ENCODE measurements at places on chromosomes 13 and 19.

DNA sequence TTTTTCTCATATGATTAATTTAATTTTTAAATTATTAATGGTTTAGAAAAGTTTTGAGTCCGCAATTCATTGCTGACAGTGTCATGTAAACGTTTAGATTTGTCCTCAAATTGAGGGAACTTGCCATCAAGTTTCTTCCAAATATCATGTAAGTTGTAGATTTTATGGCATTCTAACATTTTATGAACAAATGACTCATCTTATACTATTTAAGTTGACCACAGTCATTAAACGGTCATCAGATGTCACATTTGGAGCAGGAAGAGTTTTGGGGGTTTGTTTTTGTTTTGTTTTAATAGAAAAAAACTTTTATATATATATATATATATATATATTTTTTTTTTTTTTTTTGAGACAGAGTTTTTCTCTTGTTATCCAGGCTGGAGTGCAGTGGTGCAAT is 4.3 kb downstream of the ZNF114 start:
- DNase-seq, result no peak

- DNase-seq, result peak; percentile 71
Measured at GRCh38 chr13:114065141-114065925, 67.1 kb downstream of the RASA3 start.

DNA sequence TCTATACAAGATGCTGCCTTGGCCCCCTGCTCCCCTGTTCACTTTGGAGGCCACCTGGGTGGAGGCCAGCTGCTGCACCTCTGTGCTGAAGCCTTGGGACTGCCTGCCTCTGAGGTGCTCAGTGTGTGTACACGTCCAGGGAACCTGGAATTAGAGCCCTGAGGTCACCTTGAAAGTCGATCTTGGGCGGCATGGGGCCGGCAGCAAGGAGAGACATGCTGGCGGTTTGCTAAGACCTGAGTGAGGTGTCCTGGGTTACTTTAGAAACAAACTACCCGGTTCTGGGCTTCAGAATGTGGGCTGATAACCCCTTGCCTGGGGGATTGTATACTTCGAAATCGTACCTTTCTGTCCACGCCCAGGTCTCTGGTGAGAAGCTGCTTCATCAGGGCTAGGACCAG is 25.5 kb downstream of the TSSK6 start:
- DNase-seq, result no peak

- no peak for DNase-seq
Measured at GRCh38 chr19:5642204-5642603, 19.3 kb downstream of the SAFB start.

DNA sequence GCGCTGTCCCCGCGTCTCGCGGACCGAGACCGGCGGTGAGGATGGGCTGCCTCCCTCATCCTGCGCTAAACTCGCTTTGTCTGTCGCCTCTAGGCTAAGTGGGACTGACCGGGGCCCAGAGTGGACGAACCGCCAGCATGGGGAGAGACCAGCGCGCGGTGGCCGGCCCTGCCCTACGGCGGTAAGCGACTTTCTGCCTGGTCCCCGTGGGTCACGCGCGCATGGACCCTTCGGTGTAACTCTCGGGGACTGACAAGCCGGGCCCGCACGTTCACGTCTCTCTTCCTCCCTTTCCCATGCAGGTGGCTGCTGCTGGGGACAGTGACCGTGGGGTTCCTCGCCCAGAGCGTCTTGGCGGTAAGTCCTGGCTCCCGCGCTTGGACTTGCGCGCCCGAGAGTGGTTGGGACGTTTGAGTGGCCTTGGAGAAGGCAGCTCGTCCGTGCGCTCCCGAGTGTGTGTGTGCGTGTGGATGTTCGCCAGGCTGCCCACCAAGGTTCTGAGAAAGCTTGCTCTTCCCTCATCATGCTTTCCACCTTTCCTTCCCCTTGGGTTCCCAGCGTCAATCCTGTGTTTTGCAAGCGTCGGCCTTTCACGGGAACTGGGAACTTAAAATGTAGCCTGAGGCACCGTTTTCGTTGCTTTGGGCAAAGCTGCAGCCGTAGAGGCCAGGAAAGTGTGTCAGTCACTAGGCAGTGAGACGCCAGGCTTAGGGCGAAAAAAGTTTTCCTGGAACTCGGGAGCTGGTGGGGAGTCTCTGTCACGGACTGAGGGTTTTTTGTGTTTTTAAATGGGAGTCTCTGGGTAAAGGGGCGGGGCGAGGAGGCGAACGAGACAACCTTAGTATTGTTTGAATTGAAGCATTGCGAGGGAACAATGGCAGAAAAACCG is 927 bp downstream of the COL4A2 start:
- no peak for DNase-seq

- DNase-seq, result no peak
Measured at GRCh38 chr19:29411113-29411581, 114.6 kb upstream of the VSTM2B start.

DNA sequence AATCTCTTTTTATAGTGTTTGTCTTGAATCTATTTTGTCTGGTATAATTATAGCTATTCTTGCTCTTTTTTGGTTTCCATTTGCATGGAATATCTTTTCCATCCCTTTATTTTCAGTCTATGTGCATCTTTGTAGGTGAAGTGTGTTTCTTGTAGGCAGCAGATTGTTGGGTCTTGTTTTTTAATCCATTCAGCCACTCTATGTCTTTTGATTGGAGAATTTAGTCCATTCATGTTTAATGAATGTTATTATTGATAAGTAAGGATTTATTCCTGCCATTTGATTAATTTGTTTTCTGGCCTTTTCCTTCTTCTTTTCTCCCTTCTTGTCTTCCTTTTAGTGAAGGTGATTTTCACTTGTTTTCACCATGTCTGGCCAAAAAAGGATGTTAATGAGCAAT is 11.7 kb upstream of the ZDHHC20 start:
- no peak for DNase-seq

GRCh38 chr19:55467236-55468053 is 2.9 kb upstream of the C19orf85 start:
- DNase-seq, result no peak

- no peak for DNase-seq
Measured at GRCh38 chr19:28868836-28869235, 344.1 kb downstream of the UQCRFS1 start.

DNA sequence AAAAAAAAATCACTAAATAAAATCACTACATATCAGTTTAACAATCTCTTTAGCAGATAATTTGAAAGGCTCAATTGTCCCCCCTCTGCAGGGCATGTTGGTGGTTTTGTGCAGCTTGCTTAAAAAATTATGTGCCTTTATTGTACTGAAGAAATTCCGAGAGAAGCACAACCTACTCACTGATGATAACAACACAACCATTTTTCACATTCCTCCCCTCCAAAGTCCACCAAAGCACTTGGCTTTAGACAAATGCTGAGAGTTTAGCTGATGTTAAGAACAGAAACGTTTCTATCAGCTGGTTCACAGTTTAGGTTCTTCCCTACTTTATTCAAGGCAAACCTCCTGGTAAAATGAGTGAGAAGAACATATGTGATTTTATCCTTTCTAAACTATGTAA is 923 bp downstream of the DOCK9 start:
- no peak for DNase-seq

DNA sequence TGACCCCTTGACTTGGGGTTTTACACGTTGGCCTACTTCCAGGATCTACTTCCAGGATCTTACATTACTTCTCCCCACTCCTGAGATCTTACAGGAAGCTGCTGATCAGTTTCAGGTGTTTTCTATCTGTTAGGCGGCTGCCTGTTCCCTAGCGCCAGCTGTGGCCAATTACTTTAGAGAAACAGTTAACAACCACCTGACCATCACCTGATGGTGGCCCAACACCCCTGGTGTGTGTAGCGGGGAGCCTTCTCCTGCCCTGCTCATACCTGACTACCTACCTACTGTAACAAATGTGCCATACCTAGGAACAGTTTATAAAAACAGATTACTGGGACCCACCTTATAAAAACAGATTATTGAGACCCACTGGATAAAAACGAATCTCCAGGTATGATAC is 2.8 kb upstream of the POP4 start:
- DNase-seq, result no peak

GRCh38 chr13:77230560-77230959 is 96.3 kb downstream of the MYCBP2 start:
- DNase-seq, result no peak

DNA sequence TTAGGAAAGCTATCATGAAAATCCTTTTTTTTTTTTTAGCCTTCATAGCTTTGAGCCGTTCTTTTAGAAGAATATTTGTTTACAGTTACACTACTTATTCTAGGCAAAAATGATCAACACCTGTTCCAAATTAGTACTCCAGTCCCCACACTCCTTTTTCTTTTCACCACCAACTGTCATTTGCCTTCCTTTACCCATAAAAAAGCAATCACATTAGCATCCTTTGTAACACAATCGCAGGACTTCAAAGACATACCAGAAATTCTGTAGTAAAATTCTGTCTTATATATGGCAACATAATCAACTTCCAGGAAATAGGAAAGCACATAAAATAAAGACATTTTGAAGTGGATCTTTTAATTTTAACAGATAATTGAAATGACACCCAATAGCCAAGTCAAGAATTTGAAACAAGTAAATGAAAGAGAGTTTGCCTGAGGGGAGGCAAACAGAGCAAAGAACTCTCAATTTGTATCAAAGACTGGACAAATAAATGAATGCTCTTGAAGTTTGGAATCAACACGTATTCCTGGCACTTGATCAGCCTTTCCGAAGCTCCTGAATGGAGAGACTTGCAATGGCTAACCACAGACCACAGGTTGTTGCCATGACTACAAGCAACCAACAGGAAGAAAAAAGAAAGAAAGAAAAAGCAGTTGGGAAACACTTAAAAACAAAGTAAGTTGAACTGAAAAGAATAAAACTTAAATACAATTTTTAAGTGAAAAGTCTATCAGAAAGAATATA is 206.8 kb downstream of the PCDH9 start:
- DNase-seq, result no peak

DNA sequence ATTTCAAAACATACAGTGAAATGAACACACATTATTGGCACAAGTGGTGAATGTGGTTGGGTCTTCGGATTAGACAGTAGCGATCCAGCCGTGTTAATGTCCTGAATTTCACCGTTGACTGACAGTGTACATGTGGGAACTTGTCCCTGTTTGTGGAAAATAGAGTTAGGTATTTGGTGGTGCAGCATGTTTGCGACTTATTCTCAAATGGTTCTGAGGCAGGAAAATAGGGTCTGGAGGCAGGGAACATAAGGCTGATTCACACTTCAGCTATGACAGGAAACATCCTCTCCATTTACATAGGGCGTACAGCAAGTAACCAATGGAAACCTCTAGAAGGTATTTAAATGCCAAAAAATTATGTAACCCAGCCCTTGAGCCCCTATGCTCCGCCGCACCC is 4.2 kb downstream of the LGALS7B start:
- DNase-seq, result no peak

- no peak for DNase-seq
Measured at GRCh38 chr13:41960211-41960636, 685 bp downstream of the VWA8 start.

DNA sequence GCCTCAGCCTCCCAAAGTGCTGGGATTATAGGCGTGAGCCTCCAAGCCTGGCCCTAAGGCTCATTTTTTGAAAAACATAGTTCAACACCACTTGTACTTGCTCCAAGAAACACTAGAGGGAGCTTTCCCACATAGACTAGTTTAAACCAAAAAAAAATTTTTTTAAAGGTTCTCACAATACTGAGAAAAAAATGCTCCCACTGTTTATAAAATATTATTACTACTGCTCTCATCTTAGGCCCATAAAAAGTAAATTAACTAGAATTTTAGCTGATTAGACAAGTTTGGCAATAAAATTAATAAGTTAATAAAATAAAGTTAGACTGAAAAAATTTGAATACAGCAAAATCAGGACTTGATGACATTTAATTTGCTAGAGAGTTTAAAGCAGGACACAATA is 109.5 kb downstream of the TBC1D4 start:
- DNase-seq, result no peak

GRCh38 chr13:27889471-27889870 is 30.3 kb upstream of the PDX1 start:
- DNase-seq, result no peak

DNA sequence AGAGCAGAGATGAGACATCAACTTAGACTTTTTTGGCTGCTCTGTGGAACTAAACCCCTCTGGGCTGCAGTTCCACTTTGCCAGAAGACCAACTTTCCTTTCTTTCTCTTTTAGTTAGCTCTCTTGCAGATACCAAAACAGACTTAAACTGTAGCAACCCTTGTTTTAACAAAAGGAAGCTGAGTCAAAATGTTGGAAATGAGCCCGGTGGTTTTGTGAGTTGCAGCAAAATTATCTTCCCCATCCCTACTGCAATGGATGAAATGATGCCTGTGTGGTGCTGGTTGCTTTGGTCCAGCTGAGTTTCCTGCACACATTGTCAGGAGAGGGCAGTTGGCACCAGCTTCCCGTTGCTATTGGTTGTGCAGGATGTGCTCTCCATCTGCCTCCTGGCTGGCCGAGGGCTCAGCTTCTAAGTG is 115.3 kb downstream of the LRCH1 start:
- no peak for DNase-seq

DNA sequence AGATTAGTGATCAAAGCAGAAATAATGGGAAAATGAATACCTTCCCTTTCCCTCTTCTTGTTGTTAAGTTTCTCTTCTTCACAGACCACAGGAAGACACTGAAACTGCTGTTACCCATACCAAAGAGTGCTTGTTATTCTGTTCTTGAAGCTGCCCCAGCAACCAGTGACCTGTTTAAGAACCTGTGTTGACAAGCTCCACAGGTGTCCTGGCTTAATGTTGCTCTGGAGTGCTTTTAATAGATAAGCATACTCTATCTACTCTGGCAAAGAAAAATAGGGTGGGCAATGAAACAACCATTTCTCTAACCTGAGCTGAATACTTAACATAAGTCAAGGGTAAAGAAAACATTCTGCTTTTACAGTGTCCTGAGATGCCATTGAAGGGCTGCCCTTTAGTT is 506.7 kb upstream of the GPC6 start:
- no peak for DNase-seq

Measured in thoracic aorta (tissue), 2 donors.